Cardiac muscle cell (in vitro differentiated cells and primary cell): ENCODE measurements at places on chromosomes 2 and 18. TPM values are rescaled to one million over a fixed set of nuclear protein-coding genes. Genes with fewer than 3 reads are reported as not detected.

BOLL gene
- polyA plus RNA-seq: 0.21 and 0.44 TPM in 2 replicates

C2orf66 gene
- polyA plus RNA-seq: 0.18 TPM in 1 of 2 replicates, not detected in the other

SNTG2 gene
- polyA plus RNA-seq: 1.0 and 1.4 TPM in 2 replicates

MZT2A gene
- polyA plus RNA-seq: 146 and 186 TPM in 2 replicates

SFT2D3 gene
- polyA plus RNA-seq: 0.13 and 5.9 TPM in 2 replicates

MAP3K19 gene
- polyA plus RNA-seq: not detected in 2 replicates

STRADB gene
- polyA plus RNA-seq: 81.8 and 106 TPM in 2 replicates

SERPINB11 gene
- polyA plus RNA-seq: not detected in 2 replicates

MPP4 gene
- polyA plus RNA-seq: 0.15 TPM in 1 of 2 replicates, not detected in the other

CCDC74B gene
- 7.8 and 10.9 TPM in 2 replicates for polyA plus RNA-seq

GLB1L gene
- 3.3 and 12.0 TPM in 2 replicates for polyA plus RNA-seq

C18orf63 gene
- polyA plus RNA-seq: not detected in 2 replicates

SCN7A gene
- 0.77 and 0.89 TPM in 2 replicates for polyA plus RNA-seq
